Caco-2 (cell line): ENCODE measurements at places on chromosomes 16 and 17.

- DNase-seq, result peak; percentile 80
Observed at GRCh38 chr17:37358098-37358829, 17.5 kb upstream of the C17orf78 start.

- no peak for DNase-seq
Observed at GRCh38 chr17:35596530-35597233, 9.6 kb downstream of the AP2B1 start.

DNA sequence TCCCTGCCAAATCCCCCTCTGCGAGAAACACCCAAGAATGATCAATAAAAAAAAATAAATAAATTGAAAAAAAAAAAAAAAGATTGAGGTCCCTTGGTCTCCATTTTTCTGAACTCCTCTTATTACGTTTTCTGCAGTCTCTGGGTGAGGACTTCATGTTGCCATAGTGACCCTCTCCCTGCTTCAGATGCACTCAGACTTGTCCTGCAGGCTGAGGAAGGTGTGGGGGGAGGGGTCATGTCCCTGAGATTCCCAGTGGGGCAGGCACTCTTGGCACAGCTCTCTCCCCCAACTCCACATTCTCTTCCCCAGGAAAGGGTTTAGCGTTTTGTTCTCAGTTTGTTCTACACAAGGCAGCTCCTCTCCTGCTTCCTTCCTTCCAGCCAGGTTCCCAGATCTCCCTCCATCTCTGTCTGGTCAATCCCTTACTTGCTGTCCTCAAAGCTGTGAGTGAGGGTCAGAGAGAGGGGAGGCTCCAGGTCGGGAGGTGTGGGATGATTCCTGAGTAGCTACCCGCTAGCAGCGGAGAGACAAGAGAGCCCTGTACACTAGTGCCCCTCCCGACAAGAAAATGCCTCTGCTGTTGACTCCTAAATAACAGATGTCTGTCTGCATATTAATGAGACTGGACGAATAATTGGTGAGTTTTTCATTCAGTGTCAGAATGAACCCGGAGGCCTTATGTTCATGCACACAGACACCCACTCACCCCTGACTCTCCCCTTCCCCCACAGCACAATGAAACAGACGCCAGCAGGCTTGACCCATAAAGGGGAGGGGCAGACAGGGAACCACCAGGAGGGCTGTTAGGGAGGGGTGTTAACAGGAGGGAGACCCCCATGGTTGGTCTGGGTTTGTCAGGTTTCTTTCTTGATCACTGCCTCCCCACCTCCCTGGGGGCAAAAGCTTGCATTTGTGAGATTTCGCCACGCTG lies 9.2 kb downstream of the RND2 start:
- DNase-seq, result no peak

GRCh38 chr16:67199011-67199807 lies at the start of gene ELMO3:
TSS of gene ELMO3 (plus strand) at chr16:67199131. CDS start at chr16:67199327, 196 bp downstream.
- DNase-seq, result peak; percentile 88

DNA sequence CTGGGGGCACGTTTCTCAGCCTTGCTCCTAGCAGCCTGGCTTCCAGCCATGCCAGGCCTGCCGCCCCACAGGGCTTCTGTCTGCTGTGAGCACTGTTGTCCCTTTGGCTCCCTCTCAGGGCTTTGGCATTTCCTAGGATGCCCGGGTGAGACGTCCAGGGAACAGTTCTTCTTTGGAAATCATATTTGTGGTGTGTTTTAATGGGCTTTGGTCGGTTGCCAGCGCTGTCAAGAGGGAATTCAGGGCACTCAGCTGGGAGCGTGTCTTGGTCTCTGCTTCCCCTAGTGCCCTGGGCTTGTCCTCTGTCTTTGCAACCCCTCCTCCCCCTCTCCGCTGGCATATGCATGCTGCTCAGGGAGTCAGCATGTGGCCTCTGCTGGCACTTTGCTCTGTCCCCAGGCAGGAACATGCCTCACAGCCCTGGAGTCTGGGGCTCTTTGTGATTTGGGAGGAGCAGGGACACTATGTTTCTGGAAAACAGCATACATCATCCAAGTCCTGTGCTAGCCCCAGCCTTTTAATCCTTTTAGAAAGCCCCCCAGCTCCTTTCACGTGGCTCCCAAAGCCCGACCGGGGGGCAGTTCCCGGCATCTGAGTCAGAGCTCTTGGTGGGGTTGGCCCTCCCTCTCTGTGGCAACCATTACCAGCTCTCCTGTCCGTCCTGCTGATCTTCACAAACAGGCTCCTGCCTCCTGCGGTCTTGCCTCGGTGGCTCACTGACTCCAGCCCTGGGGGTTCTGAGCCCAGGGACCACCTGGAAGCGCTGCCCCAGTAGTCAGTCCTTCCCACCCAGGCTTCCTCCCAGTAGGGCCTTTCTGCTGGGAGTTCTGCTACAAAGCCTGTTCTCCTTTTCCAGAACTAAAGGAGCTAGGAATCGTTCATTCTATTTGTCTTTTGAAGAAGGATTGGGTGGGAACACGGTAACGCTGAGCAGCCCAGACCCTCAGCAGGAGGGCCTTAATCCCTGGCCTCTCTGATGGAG lies 26.7 kb downstream of the SAP30BP start:
- DNase-seq, result no peak

GRCh38 chr17:19573075-19573474 lies 39.4 kb downstream of the SLC47A1 start:
- DNase-seq, result no peak

- DNase-seq, result peak; percentile 40
Observed at GRCh38 chr16:50464325-50465290, 83.6 kb upstream of the NKD1 start.

DNA sequence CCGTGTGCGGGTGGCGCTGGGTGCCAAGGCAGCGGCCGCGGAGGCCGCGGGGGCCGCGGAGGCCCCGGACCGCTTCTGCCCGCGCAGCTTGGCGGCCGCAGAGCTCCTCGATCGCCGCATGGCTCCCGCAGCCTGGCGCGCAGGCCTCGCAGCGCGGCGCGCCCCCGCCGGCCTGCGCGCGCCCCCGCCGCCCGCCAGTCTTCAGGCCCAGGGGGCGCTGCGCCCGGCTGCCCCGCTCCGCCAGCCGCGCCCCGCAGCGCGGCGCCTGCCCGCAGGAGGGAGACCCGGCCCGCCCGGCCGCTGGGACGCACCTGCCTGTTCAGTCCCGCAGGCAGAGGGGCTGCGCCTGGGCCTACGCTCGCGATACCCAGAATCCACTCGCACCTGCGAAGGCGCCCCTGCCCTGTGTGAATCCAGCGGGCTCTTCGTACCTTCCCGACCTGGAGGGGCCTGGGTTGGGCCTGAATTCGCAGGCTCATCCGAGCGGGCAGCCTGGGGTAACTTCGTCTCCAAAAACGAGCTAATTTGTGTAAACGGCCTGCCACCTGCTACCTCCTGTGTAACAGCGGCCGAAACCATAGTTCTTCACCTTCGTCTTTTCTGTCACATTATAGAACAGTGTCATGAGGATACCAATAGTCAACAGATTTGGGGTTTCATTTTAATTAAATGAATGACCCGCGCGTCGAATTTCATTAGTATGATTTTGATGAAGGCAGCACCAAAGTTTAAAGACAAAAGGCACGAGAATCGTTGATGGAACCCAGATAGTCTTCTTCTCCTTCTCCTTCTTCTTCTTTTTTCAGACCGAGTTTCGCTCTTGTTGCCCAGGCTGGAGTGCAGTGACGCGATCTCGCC lies at the start of gene CENPV:
Gene CENPV, minus strand, starts transcription at position 153 of the 858 bp plus-strand sequence. Its CDS starts 33 bp downstream, at position 120.
- peak; percentile 82 for DNase-seq

DNA sequence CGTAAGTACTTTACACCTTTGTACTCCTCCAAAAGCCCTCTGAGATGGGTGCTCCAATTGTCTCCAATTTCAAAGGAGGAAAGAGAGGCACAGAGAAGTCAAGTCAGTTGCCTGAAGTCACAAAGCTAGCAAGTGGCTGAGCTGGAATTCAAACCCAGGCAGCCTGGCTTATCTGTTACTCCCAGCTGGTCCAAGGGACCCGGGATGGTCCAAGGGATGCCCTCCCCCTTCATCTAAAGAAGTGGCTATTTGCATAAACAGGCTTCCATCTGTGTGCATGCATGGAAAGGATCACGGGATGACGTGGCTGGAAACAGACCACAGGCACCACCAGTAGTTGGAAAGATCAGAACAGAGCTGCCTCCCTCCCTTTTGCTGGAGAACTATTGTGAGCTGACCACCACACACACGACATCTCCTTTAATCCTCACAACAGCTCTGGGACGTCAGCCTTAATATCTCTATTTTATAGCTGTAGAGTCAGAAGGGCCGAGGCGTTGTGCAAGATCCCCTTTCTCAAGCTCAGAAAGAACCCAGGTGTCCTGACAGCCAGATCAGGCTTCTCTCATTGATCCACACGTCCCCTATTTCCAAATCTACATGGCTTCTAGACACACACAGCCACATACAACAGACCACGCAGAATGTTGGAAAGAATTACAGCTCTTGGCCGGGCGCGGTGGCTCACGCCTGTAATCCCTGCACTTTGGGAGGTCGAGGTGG lies 10.9 kb upstream of the COL1A1 start:
- DNase-seq, result no peak

DNA sequence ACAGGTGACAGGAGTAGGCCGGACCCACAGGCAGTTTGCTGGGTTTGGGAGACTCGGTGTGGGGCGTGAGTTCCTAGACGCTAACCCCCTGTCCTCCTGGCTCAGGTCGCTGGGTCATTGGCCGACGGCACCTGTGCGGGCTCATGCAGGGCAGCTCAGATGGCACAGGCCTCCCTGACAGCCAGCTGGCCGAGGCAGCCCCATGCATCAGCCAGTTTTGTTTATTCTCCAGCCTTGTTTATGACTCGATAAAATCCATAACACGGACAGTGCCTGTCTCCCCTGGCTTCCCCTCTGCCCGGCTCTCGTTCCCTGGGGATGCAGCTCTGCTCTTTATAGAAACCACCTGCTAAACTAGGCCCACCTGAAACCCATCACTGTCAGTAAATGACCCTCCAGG lies 46.0 kb downstream of the SDK2 start:
- no peak for DNase-seq

- DNase-seq, result no peak
Observed at GRCh38 chr17:1641065-1641403, 4.5 kb downstream of the SCARF1 start.

DNA sequence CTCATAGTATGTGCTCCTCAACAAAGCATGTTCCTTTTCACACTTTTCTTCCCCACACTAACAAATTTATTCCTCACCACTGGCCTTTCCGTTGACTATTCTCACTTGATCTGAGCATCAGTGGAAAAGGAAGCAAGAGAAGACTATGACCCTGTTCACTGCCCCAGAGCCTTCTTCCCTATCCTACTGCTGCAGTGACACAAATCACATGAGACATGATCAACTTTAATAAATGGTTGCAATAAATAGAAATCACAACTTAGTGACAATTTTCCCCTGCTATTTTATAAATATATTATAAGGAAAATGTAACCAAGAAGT lies 438.7 kb upstream of the SOX9 start:
- no peak for DNase-seq

GRCh38 chr16:19753815-19754643 lies 36.0 kb downstream of the IQCK start:
- no peak for DNase-seq

DNA sequence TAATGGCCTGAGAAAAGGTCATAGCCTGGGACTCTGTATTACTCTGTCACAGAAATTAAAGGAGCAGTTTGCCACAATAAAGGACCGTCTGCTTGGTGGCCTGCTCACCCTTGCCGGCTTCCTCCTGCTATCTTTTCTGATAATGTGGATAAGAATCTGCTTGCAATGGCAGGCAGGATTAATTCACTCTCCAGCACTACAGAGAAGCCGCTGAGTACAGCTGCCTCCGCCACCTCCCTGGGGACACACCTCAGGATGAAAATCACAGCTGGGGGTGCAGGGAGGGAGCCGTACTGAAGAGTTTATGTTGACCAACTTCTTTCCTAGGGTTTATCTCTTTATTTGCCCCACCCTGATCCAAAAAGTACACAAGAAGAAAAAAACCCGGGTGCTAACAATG lies 245.9 kb upstream of the RPL38 start:
- DNase-seq, result peak; percentile 59

DNA sequence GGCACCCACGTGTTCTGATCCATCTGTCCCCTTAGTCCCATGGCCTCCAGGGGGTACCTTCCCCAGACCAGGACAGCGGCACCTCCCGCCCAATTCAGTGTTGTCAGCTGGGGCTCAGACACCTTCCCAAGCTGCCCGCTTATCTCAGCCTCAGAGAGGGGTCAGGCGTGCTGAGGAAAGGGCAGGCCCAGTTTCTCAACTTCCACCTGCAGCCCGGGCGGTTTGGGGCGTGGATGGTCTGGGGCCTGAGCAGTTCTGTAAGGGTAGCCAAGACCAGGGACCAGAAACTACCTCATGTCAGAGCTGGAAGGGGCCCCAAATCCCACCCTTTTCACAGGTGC lies 5.1 kb downstream of the PLCD3 start:
- DNase-seq, result no peak

- DNase-seq, result peak; percentile 44
Observed at GRCh38 chr16:78778101-78779004, 678.9 kb downstream of the WWOX start.

DNA sequence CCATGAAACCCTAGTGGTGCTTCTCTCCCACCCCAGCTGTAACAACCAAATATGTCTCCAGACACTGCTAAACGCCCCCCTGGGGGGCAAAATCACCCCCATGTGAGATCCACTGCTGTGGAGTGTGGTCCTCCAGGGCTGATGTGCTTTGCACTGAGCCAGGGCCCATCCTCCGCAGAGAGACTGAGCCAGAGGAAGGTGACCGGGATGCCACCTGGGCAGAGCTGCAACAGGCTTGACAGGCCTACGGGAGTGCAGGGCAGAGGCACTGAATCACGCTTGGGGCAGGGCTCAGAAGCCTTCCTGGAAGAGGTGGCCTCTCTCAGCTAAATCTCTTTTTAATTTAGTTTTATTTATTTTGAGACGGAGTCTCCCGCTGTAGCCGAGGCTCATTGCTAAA lies 4.4 kb downstream of the GJD3 start:
- DNase-seq, result no peak
